ENCODE measurements at places on chromosomes 1 and 21. TPM values are rescaled to one million over a fixed set of nuclear protein-coding genes. Genes with fewer than 3 reads are reported as not detected.

DNA sequence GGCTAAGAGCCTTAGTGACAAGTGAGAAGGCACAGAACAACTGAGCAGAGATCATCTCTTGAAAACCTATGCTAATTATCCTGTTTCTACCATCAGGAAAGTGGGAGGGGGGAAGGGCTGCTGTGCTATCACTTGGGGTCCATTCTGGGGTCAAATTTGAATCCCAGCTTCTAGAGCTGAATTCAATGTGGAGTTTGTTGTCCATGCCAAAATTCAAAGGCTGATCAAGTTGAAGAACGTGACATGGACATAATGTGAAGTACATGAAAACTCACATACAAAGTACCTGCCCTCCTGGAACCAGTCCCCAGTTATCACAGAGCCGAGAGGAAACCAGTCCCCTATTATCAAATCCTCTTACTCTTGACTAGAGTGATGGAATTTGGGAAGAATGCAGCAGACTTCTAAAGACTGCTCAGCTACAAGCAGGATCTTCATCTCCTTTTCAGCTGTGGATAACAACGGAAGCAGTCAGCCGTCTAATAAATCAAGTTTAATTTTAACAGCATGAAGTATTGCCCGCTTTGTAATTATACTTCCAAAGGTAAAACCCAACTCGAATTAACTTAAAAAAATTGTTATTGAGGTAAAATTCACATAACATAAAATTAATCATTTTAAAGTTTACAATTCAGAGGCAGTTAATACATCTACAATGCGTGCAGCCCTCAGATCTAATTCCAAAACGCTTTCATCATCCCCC lies 78.3 kb downstream of the SLC45A1 start:
- H3K27ac ChIP-seq = peak overlapping the region; percentile 41
- H3K4me3 ChIP-seq = no peak overlapping the region
- H3K27me3 ChIP-seq = peaks cover 2% of the 10 kb centered on the region
- no peak for DNase-seq

DNA sequence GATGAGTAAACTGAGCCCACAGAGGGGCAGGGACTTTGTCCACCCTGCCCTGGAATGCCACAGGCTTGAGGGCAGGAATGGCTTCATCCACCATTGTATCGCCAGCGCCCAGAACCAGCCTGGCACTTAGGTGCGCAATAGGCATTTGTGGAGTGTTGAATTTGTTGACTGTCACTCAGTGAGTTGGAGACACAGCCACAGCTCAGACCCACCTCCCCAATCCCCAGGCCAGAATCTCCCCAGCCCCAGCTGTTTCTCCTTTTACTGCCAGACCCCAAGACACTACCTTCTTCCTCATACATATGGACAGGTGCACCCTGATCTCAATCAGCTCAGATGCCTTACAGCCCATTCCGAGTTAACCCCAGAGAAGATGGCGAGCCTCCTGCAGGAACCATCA lies 674.5 kb downstream of the MATN1 start:
- H3K27ac ChIP-seq = no peak overlapping the region
- no peak for DNase-seq
- no peak overlapping the region for H3K4me3 ChIP-seq
- H3K27me3 ChIP-seq = peaks cover 8% of the 10 kb centered on the region
- H3K36me3 ChIP-seq = peaks cover 5% of the 10 kb centered on the region

The OLFM3 gene
- total RNA-seq = 0.23 TPM

The DEPDC1 gene
- total RNA-seq = 4.6 TPM

DNA sequence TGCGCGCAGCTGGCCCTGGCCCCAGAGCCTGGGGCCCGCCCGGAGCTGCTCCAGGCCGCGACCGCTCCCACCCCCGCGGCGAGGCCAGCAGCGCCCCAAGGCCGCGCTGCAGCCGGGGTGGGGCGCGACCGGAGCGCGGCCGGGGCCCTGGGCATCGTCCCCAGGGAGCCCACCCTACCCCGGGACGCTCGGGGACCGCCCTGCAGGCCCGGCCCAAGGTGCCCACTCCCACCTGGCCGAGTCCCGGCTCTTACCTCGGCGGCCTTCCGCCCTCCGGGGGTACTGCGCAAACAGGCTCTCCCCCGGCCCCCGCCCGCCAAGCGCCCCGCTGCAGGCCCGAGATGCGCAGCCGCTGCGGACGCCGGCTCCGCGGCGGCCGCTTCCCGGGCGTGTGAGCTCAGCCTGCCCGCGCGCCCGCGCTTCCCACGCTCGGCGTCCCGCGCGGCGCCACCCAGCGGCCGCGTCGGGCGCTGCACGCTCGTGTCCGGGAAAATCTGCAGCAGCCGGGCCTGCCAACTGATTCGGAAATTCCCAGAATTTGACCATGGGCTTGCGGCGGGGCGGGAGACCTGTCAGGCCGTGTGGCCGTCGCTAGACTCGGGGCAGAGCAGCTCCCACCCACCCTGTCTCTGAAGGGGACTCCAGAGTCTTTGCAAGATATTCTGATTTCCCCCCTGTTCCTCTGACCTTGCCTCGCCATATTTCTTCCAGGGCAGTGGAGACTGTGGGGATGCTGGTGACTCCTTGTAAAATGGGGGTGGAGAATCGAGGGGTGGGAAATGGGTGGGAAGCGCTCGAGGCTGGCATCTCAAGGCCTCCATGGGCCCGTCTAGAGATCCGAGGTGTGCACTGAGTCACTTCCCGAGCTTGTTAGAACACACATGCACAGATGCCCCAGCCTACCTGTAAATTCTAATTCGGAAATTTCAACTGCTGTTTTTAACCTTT lies 41.9 kb downstream of the CD34 start:
- H3K27me3 ChIP-seq = peaks cover 21% of the 10 kb centered on the region
- H3K27ac ChIP-seq = peak overlapping the region; percentile 16
- DNase-seq = peak; percentile 90
- H3K4me3 ChIP-seq = peak overlapping the region; percentile 91
- peaks cover 58% of the 10 kb centered on the region for H3K4me1 ChIP-seq

DNA sequence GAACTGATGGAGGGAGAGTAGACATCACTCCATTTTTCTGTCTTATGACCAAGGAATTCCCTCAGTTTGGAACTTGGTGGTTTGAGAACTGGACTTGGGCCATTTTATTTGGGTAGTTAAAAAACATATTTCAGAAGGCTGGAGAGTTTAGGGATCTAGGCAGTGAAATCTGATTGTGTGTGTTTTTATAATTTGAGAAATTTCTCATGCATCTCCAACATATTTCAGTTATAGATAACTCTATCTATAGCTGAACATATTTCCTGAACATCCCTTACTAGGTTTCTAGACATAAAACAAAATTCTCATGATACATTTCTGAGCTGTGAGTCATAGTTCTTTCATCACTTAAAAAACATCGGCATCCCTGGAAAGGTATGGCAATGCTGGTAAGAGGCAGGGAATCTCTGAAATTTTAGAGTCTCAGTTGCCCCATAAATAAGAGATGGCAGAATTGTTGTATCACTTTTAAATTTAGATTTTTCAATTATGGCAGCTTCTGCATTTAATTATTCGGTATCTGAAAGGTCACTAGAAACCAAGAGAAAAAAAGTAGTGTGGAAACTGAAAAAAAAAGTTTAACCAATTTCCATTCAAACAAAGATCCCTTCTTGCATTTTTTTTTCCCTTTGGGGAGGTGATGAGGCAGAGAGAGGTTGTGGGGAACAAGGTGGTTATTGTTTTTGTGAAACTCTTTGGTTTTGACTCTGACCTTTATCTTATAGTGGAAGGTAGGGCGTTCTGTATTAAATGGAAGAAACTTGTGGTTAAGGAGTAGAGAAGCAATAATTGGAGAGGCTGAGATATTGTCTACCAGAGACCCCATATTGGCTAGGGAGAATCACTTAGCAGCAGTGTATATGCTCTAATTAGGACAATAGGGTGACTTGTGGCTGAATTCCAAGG lies 102.9 kb downstream of the FASLG start:
- no peaks in the 10 kb centered on the region for H3K27me3 ChIP-seq
- no peaks in the 10 kb centered on the region for H3K36me3 ChIP-seq
- DNase-seq = no peak
- no peaks in the 10 kb centered on the region for H3K4me1 ChIP-seq

- H3K27ac ChIP-seq = no peak overlapping the region
- no peak overlapping the region for H3K4me3 ChIP-seq
- peaks cover 24% of the 10 kb centered on the region for H3K4me1 ChIP-seq
These were observed 342.5 kb downstream of the PDE4B start for GRCh38 chr1:66135161-66135560.

DNA sequence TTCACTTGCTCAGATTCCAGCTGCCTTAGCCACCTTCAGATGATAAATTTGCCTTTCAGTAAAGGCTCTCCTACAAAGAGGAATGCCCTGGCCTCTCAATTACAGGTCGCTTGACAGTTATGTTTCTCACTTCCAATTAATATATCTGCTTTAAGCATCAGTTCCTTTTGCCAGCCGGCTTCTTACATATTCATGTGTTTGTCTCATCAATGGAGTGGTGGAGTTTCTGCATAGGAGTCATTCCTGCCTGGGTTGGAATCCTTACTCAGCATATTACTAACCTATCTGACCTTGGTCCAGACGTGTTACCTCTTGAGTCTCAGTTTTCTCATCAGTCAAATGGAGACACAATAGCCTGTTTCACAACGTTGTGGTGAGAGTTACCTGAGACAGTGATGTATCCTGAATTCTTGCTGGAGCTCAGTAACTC lies 9.4 kb upstream of the SESN2 start:
- H3K4me3 ChIP-seq = no peak overlapping the region
- peaks cover 29% of the 10 kb centered on the region for H3K4me1 ChIP-seq
- H3K36me3 ChIP-seq = no peaks in the 10 kb centered on the region
- H3K27me3 ChIP-seq = no peaks in the 10 kb centered on the region
- H3K27ac ChIP-seq = no peak overlapping the region
- no peak for DNase-seq

The FCRL4 gene
- total RNA-seq = not detected

DNA sequence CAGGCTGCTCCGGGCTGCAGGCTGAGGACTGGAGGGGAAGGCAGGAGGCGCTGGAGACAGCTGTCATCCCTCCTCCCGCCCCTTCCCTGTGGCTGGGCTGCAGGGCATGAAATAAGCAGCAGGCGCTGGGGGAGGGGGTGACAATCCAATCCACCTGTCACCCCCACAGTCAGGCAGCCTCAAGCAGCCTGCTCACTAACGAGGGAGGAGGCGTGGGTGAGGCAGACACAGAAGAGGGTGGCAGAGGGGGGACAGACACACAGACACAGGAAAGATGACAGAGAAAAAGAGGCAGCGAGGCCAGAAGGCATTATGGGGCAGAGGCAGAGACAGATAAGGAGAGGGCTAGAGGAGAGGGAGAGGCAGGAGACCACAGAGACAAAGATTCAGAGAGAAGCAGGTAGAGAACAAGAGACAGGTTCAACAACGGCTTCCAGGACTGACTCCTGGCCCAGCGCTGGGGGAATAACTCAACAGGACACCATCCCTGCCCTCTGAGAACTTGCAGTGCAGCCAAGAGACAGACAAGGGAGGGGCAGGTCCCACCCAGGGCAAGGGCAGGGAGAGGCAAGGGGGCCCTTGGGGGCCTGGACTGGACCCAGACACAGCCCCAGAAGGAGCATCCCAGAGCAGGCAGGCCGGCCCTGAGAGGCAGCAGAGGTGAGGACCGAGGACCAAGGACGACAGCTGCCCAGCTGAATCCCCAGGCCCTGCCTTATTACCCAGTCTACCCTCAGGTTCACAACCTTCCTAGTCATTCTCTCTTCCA lies 11.2 kb downstream of the MEF2D start:
- H3K36me3 ChIP-seq = peaks cover 19% of the 10 kb centered on the region
- H3K4me3 ChIP-seq = no peak overlapping the region
- peaks cover 23% of the 10 kb centered on the region for H3K27me3 ChIP-seq
- H3K27ac ChIP-seq = peak overlapping the region; percentile 43
- DNase-seq = no peak

- peaks cover 11% of the 10 kb centered on the region for H3K4me1 ChIP-seq
- H3K27ac ChIP-seq = no peak overlapping the region
- peaks cover 2% of the 10 kb centered on the region for H3K27me3 ChIP-seq
- peaks cover 1% of the 10 kb centered on the region for H3K36me3 ChIP-seq
- DNase-seq = no peak
These were observed 123.4 kb downstream of the POU2F1 start for GRCh38 chr1:167344112-167344511.

The FAM76A gene
- total RNA-seq = 5.3 TPM

GRCh38 chr1:219659684-219660083 lies 46.8 kb upstream of the ZC3H11B start:
- no peaks in the 10 kb centered on the region for H3K27me3 ChIP-seq
- no peak overlapping the region for H3K4me3 ChIP-seq
- DNase-seq = no peak

GRCh38 chr1:43620956-43621355 lies 29.0 kb upstream of the KDM4A start:
- no peak for DNase-seq
- H3K27ac ChIP-seq = no peak overlapping the region
- H3K36me3 ChIP-seq = peaks cover 31% of the 10 kb centered on the region
- H3K4me3 ChIP-seq = no peak overlapping the region
- peaks cover 11% of the 10 kb centered on the region for H3K27me3 ChIP-seq
- peaks cover 7% of the 10 kb centered on the region for H3K4me1 ChIP-seq

DNA sequence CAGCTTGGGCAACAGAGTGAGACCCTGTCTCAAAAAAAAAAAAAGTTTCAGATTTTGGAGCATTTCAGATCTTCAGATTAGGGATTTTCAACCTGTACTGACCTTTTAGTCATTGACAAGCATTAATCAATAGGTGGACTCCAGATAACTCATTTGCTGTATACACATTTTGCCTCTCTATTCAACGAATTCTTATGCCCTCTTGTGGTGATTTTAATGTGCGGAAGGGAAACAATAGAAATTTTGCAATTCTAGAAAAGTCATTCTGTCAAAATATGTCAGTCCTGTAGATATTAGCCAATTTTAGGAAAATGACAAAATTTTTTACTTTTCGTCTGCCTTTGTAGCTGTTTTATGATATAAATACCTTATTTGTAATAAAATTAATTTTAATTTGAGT lies 11.6 kb upstream of the OR2G2 start:
- H3K4me1 ChIP-seq = no peaks in the 10 kb centered on the region
- H3K4me3 ChIP-seq = no peak overlapping the region
- no peak for DNase-seq
- H3K27ac ChIP-seq = no peak overlapping the region

DNA sequence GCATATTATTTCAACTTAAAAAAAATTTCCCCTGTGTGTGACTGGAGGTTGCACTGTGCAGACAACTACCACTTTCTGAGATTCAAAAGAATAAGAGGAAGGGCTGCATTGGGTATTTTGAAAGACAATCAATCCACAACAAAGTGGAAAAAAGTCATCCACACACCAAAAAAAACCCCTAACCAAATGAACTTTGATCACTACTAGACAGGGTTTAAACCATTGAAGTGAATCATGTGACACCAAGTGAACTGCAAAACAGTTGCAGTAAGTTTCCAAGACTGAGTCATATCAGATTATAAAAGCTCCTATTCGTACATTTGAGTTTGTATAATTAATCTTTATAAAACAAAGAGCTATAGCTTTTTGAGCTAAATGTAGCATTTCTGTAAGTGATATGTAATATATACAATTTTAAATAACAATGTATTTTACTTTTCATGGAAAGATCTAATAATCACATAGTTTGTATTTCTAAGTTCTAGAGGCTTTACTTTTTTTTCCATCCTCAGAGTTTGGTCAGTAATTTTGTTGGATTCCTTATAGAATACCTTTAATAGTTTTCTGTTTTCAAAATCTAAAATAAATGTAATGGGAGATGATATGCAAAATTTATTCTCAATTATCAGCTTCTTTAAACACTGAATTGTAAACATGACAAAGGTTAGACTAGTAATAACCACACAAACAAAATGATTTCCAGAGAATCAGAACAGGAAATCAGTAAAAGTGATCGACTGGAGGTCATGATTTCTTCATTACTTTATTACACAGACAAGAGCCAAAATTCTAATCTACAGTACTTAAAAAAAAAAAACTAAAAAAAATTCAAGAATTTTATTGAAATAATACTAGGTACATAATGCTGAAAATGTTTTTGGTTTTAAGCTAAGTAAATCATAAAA lies 50.5 kb upstream of the GFI1 start:
- H3K27me3 ChIP-seq = peaks cover 3% of the 10 kb centered on the region
- H3K36me3 ChIP-seq = no peaks in the 10 kb centered on the region
- H3K4me3 ChIP-seq = no peak overlapping the region

Data from endothelial cell (in vitro differentiated cells).